ENCODE measurements at places on chromosomes 1 and 21.

DNA sequence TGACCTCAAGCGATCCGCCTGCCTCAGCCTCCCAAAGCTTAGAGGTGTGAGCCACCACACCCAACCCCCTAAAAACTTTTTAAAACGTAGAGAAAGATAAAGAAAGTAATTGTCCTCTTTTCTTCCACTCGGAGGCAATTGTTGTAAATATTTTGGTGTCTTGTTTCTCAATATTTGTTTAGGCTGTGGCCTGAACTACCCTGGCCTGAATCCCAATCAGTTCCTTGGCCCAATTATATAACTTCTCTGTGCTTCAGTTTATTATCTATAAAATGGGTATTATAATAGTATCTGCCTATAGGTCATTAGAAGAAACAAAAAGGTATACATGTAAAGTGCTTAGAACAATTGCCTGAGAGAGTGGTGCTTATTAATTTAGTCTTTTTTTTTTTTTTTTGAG, 1.8 kb upstream of the ATP5PO start:
- DNase-seq, result no peak

- no peak for DNase-seq
These were observed 636.4 kb downstream of the SMYD3 start for GRCh38 chr1:245870698-245871097.

DNA sequence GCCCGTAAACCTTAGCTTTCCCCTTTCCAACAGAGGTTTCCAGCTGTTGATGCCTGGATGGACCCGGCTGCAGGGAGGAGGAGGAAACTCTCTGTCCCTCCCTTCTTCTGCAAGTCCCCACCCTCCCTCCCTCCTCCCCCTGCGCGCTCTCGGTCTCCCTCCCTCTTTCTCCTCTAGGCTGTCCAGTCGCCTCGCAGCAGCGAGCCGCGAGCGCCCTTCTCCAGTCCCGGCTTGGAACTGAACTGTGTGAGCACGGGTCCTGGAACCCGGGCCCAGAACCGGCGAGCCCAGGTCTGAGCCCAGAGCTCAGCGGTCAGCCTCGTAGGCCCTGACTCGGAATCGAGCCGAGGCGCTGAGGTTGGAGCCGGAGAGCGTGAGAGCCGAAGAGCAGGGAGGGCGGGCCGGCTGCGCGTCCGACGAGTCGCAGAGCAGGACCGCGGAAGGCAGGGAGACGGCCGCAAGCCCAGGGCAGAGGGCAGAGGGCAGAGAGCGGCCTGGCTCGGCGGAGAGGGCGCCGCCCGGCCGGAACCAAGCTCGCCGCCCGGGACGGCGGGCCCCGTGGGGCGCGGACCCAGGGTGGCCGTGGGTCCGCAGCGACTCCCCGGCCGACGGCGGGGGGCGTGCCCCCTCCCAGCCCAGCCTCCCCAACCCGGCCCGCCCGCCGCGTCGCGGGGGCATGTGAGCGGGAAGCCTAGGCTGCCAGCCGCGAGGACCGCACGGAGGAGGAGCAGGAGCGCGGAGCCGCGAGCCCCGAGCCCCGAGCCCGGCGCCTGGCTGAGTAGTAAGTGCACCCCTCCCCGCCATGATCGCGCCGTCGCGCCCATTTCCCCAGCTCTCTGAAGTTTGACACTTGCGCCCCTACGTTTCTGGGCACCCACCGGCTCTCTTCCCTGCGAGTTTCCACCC, at the start of gene SOX13:
TSS of gene SOX13 (plus strand) at position 185 of the 906 bp plus-strand sequence. CDS start 39,801 bp downstream, outside the sequence.
- peak; percentile 87 for DNase-seq

DNA sequence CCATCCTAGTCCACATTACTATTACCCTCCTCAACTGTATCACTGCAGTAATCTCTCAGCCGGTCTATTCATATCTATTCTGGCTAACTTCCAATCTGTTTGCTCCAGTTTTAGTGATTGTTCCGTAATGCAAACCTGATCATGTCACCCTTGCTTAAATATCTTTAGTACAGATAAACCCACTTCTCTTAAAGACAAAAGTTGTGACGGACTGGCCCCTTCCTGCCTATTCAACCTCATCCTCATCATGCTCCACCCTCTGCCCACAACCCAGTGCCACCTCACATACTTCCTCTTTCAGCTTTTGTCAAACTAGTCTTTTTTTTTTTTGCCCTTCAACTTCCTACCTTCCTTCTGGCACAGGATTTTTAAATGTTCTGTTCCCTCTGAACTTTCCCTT, 2.8 kb upstream of the C1orf162 start:
- DNase-seq, result no peak

DNA sequence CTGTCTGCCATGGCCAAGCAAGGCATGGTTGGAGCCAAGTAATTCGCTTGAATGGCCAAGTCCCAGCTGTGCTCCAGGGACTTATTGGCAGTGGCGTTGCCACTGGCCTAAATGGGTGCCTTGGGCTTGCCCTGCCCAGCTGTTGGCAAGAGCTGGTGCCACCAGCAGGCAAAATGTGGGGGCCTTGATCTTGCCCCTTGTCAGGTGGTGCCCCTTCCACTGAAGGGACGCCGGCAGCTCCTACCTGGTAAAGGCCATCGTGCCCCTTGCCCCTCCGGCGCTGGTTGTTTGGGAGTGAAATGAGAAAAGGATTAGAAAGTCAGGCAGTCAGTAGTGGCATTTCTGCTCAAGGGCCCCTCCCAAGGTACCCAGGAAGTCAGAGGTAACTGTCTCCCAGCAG, 85.5 kb downstream of the CD247 start:
- DNase-seq, result no peak

Measured in right forelimb (tissue), 1 donor.